NCI-H187 (cell line): ENCODE measurements at places on chromosomes 7 and 10.
A peak's percentile ranks its signal among the peaks of the same experiment; 100 is the strongest.

GRCh38 chr7:91050677-91051076, 213.6 kb upstream of the FZD1 start:
- DNase-seq: no peak

DNA sequence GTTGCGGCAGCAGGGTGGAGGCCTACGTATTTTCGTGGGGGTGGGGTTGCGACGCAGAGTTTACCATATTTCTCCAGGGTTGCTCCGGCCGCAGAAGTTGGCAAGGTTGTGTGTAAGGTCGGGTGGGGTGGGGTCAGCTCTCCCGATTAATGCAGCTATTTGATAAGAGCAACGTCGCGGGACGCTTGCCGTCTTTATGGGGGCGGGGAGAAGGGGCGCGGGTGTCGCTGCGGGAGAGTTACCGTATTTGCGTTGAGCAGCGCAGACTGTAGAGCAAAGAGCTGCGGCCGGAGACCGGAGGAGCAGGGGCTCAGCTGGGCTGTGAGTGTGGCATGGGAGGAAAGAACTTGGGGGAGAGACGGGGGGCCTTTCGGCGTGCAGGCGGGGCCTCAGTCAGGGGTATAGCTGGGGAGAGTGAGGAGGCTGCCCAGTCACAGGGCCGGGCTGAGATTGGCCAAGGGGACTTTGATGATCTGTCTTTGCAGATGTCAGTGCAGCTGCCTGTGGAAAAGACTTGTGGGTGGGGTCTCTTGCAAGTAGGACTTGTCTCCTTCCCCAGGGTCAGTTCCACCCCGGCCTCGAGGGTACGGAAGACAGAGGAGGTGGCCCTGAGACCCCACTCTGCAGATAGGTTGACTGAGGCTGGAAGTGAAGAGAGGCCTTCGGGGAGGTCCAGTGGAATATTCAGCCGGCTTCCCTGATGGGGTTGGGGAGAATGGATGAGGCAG, 26.6 kb downstream of the ZNF775 start:
- DNase-seq: no peak

GRCh38 chr7:69859342-69859741, 261.1 kb downstream of the AUTS2 start:
- no peak for DNase-seq

DNA sequence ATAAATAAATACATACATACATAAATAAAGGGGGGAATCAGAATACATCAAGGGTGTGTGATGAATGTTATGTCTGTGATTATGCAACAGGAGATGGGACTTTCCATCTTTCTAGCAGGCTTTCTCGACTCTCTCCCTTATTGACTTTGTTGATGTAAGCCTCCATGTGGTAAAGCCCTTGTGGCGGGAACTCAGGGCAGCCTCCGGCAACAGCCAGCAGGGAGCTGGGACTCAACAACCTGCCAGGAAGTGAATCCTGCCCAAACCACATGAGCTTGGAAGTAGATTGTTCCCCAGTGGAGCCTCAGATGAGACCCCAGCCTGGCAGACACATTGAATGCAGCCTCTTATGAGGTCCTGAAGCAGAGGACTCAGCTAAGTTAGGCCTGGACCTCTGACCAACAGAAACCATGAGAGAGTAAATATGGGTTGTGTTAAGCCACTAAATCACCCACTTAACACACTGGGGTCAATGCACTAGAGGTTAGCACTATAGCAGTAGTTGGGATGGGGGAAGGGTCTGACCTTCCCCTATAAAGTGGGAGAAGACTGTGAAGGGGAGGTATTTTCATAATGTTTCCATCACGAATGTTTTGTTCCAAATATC, 104.0 kb downstream of the JCAD start:
- DNase-seq: no peak

DNA sequence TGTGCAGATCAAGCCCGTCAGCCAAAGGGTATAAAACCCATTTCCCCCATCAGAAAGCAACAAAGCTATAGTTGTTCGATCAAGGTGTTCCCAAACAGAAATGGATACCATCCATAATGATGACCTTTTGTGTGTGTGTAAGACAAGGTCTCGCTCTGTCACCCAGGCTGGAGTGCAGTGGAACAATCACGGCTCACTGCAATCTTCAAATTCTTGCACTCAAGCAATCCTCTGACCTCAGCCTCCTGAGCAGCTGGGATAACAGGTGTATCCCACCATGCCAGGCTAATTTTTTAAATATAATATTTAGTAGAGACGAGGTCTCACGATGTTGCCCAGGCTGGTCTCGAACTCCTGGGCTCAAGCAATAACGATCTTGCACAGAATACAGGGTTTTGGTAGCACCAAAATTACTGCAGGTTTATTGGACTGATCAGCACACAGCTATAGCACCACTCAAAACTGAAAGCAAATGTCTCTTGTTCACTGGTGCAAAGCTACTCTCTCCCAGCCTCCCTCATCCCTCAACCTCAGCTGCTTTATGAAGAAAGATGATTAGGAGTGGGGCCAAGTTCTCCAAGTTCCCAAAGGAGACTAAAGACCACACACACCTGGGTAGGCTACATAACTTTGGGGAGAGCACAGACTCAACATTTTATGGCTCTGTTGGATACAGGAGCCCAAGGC, 80.5 kb downstream of the ABI1 start:
- DNase-seq: no peak

GRCh38 chr10:88288320-88289059, 294.6 kb downstream of the RNLS start:
- DNase-seq: peak; percentile 39

DNA sequence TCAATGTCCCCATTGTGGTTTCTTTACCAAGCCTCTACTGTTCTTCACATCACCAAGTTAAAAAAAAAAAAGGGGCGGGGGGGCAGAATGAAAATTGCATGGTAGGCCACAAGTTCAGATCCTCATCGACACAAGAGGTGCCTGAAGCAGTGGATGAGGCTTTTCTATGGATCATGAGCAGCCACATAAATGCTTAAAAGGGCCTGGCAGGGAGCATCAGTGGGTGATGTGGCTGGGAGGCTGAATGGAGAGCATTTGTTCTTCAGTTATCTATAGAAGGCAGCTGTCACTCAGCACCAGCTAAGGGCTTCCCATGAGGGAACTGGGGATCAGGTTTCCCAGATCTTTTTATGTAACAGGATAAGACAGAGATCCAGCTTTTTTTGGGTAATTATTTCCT, 117.9 kb downstream of the CFTR start:
- peak; percentile 22 for DNase-seq

GRCh38 chr10:21518149-21518640, 7.3 kb downstream of the SKIDA1 start:
- DNase-seq: peak; percentile 24

GRCh38 chr10:50937230-50937907, 51.9 kb upstream of the A1CF start:
- DNase-seq: no peak
